Left colon (tissue), 2 donors: ENCODE measurements at places on chromosomes 5 and 9. TPM values are rescaled to one million over a fixed set of nuclear protein-coding genes. Genes with fewer than 3 reads are reported as not detected.

Gene GPR151
- not detected for total RNA-seq

Gene TBC1D13
- total RNA-seq, result 24.4 TPM

Gene NFX1
- total RNA-seq, result 35.2 TPM

Gene SLC34A1
- not detected for total RNA-seq

Gene PTPRD
- total RNA-seq, result 107 TPM

Gene SLC1A3
- total RNA-seq, result 1.8 TPM

Gene GRXCR2
- not detected for total RNA-seq

Gene QRFP
- total RNA-seq, result not detected

Gene STING1
- 25.0 TPM for total RNA-seq

Gene TEX48
- not detected for total RNA-seq

Gene NXNL2
- not detected for total RNA-seq

Gene PAPPA
- 1.6 TPM for total RNA-seq

Gene GFI1B
- total RNA-seq, result 0.89 TPM

Gene GABRA6
- total RNA-seq, result not detected

DNA sequence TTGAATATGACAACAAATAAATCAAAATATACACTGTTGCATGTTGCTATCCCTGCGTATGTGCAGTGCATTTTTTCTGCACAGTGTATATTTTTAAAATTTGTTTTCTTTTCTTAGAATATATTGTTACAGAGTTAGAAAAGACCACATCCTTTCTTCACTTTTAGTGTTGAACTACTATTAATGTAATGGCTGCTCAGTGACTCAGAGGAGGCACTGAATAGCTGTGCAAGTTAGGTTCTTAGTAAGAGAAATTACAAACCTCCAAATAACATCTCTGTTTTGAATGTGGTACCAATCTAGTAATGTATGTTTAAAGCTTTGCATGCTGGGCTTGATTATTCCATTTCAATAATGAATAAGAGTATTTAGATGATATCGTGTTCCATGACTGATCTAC lies 208.9 kb upstream of the PRR16 start:
- DNase-seq, result no peak

DNA sequence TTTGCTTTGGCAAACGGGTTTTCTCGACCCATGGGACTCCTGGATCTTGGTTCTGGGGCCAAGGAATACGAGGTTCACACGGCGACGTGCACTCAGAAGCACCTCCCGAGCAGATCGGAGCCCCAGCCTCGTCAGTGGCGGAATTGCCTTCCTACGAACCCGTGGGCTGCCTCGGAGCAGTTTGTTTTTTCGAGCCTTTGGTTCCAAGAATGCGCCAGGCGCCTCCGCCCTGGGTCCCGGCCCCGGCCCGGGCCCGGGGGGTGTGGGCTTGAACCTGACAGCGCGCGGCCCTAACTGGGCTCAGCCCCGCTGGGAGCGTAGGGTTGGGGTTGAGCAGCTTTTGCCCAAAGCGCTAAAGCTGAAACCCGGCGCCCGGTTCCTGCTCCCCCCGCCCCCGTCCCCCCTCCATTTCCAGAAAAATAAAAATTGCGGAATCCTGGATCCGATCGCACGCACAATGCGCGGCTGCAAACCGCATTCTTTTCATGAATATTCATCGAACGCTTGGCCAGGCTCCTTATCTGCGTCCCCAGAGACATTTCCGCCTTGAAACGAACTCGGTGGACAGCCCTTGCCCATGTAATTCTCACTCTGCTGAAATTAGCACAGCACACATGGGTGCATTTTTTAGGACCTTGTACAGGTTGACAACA lies 1.0 kb downstream of the BASP1 start:
- peak; percentile 31 for DNase-seq

DNA sequence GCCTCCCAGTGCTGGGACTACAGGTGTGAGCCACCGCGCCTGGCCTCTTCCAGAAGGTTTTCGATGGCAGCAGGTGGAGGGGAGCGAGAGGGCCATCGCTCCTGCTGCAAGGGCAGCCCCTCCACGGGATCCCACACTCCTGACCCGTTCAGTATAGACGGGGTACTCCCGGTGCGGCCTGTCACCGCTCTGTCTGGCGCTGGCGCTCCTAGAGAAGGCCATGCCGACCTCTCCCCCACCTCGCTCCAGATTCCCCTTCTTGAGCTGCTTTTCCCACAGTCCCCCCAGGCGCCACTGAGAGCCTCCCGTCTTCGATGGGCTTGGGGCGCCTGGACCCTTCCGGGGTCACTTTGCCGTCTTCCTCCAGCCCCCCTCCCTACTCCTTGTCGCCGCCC lies 4.3 kb upstream of the SQSTM1 start:
- DNase-seq, result no peak

DNA sequence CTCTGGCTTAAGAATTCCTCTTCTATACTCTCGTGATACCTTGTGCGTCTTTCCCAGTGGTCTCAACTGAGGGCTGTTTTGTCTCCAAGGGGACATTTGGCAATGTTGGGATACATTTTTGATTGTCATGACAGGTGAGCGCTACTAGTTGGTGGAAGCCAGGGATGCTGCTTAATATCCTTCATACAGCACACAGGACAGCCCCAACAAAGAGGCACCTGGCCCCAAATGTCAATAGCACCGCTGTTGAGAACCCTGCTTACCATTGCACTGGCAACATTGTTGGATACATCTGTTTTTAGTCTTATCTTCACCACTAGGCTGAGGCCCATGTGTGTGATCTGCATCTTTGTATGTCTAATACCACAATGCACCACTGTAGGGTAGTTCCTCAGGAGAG lies 114.1 kb downstream of the C9orf152 start:
- no peak for DNase-seq

DNA sequence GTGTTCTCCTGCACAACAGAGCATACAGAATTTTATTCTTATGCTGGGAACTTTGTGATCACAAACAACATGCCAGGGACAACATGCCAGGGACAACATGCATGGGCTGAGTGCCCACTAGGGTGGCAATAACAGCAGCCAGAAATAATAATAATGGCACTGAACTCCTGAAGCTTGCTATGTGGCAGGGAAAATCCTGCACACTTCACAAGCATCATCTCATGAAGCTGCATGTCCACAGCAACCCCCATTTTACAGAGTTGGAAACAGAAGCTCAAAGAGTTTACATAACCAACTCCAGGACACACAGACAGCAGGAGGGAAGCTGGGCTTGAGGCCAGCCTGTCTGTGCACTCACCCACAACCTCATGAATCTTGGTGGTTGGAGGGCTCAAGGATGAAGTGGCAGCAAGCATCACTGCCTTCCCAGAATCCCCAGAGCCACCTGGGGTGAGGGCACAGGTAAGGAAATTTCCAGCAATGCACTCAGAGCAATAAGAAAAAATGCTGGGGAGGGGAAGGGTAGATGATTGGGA lies 111.4 kb downstream of the GABBR2 start:
- no peak for DNase-seq

DNA sequence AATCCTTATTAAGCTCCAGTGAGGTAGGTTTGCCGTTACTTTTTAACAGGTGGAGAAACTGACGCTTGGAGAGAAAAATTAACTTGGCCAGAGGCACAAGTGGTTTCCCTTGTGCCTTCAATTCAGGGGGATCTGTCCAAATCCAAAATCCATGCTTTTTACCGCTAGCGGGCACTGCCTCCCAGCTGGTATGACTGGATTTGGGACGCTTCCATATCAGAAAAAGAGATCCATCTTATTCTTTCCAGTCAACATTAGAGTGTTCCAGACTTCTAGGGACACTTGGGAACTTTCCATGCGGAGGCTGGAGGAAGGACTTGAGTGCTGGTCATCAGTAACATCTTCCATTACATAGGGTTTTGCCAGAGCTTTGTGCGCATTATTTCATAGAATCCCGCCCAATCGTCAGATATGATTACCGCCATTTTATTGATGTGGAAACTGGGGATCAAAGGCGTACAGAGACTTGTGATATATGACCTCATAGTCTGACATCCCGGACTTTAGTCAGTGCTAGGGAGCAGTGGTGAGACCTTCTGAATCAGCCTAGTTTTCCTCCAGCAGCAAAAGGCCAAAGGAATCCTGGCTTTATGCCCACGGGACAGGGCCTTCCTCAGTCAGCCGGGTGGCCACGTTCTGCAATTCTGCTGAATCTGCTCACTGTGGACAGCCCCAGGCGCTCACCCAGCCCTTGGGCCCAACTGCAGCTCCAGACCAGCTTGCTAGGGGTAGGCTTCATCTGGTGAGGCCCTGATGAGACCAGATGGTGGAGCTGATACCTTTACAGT lies 1.1 kb upstream of the GNPDA1 start:
- DNase-seq, result peak; percentile 37

- no peak for DNase-seq
These were observed 1834.5 kb downstream of the EFNA5 start for GRCh38 chr5:105836268-105836667.

GRCh38 chr5:115324021-115324420 lies 27.6 kb upstream of the CCDC112 start:
- DNase-seq, result no peak

DNA sequence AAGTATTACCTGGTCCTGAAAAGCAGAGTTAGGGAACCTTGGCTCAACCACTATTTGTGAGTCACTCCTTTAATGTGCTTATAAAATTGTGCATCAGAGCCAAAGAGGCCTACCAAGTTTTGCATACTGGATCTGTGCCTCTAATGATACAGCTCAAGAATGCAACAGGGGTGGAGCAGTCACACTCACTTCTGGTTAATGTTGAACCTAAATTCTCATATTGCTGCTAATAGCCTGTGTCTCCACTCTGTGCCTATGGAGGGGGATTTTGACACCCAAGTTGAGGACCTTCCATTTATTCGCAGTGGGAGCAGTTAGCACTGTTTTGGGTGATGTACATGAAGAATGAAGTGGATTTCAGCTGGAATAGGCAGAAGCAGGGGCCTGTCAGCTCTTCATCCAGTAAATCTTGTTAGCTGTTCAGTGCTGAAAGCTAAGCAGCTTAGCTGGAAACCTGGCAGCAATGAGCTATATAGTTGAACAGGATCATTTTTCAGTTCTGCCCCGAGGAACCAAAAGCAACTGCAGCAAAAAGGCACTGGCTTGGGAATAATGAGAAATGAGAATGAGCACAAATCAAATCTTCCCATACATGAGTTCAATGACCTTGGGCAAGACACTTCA lies 9.7 kb downstream of the SH3TC2 start:
- DNase-seq, result no peak

DNA sequence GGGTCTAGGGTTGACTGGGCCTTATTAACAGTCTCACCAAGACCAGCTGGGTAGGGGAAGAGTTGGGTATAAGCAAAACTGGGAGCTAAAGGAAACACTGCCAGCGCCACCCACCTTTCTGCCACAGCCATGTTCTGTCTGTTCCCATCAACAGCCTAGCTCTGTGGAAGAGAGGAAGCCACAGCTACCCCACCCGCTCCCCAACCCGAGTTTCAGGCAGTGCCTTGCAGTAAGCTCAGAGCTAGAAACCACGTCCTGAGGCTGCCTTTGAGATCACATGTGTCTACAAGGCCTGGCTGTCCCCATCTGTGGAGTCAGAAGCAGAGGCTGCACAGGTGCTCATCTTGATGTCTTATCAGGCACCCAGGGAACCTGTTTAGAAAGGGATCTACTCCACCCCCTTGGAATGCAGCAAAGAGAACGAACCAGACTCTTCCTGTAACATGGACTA lies 15.3 kb downstream of the HNRNPH1 start:
- DNase-seq, result peak; percentile 20

DNA sequence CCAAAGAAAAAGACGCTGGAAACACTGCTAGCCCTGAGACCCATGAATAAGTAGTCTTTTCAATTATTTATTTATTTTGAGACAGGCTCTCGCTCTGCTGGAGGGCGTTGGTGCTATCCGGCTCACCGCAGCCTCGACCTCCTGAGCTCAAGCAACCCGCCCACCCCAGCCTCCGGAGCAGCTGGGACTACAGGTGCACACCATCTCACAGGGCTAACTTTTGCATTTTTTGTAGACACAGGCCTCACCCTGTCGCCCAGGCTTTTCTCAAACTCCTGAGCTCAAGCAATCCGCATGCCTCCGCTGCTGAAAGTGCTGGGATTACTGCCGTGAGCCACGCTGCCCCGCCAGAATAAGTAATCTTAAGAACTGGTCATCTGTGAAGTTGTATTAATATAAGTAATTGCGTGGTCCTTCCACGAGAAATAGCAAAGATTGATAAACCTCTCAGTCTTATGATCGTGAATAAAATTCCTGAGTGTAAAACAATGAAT lies 1.6 kb downstream of the ANXA2R start:
- no peak for DNase-seq

DNA sequence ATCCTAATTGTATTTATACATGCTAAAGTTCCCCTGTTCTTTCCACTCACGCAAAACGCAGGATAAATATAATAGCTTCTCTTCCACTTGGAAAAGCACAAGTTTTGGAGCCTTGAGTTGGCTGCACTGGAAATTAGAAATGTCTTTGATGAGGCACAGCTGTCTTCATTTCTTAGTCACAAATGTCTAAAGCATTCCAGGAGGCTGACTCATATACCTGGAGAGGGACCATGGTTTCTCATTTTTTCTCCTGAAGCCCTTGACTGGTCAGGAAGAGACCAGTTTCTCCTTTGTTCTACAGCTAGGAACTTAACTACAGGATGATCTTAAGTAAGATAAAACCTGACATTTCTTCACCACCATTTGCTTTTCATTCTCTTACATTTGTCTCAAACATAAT lies 16.2 kb downstream of the MTX3 start:
- no peak for DNase-seq

- DNase-seq, result no peak
These were observed 11.9 kb downstream of the GBGT1 start for GRCh38 chr9:133151601-133152525.

DNA sequence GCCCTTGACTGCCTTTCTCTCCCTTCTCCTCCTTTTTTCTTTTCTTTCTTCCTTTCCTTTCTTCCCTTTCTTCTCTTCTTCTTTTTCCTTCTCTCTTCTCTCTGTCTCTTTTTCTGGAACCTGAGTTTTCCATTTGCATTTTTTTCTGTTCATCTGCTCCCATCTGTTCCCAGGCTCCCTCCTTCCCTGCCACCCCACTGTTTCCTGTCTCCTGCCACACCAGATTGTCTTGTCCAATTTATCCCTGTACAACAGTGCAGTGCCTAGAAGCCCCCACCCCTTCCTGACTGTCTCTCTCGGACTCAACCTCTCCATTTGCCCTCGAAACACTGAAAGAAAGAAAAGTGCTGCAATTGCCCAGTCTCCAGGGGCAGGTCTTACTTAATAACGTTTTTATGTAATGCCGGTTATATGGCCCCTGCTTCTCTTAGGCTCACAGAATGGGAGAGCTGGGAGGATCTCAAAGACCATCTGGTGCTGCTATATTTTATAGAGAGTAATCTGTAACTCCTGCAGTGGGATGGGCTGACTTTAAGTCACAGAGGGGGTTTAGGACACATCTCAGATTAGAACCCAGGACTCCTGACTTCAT lies 101.4 kb downstream of the RALGPS1 start:
- DNase-seq, result no peak

- DNase-seq, result no peak
These were observed 202.6 kb downstream of the NR3C1 start for GRCh38 chr5:143200781-143201398.

- DNase-seq, result no peak
These were observed 192.4 kb downstream of the SEMA6A start for GRCh38 chr5:116382032-116382873.

- DNase-seq, result no peak
These were observed 429.9 kb downstream of the NR2F1-AS1 start for GRCh38 chr5:93151121-93151520.

- DNase-seq, result no peak
These were observed 99.6 kb downstream of the BASP1 start for GRCh38 chr5:17316970-17317459.

- no peak for DNase-seq
These were observed 32.7 kb downstream of the LNPEP start for GRCh38 chr5:96968614-96969013.
